ENCODE measurements at places on chromosomes 11 and 22.

DNA sequence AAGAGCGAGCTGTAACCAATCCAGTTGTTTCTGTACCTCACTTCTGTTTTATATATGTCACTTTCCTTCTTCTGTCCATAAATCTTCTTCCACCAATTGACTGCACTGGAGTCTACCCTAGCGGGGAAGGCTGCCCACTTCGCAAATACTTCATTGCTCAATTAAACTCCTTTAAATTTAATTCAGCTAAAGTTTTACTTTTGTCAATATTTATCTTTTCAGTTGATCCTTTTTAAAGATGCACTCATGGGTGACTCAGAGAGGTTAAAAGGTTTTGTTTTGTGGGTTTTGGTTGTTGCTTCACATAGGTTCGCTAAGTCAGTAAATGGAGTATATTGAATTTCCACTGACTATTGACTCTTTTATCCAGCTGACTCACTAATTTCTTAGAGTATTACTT is 597.2 kb downstream of the DLG2 start:
- H3K27me3 ChIP-seq: no peaks in the 10 kb centered on the region
- no peaks in the 10 kb centered on the region for H3K4me1 ChIP-seq
- no peaks in the 10 kb centered on the region for H3K36me3 ChIP-seq
- no peak for DNase-seq
- H3K4me3 ChIP-seq: no peak overlapping the region
- no peak overlapping the region for H3K27ac ChIP-seq

- peaks cover 12% of the 10 kb centered on the region for H3K4me1 ChIP-seq
- no peak overlapping the region for H3K27ac ChIP-seq
- H3K36me3 ChIP-seq: peaks cover 46% of the 10 kb centered on the region
- H3K4me3 ChIP-seq: no peak overlapping the region
These were observed 47.2 kb downstream of the USP28 start for GRCh38 chr11:113828191-113828590.

GRCh38 chr11:114147375-114148012 is 88.0 kb downstream of the ZBTB16 start:
- peaks cover 5% of the 10 kb centered on the region for H3K4me1 ChIP-seq
- H3K27ac ChIP-seq: no peak overlapping the region
- no peak overlapping the region for H3K4me3 ChIP-seq
- H3K36me3 ChIP-seq: no peaks in the 10 kb centered on the region
- no peak for DNase-seq

DNA sequence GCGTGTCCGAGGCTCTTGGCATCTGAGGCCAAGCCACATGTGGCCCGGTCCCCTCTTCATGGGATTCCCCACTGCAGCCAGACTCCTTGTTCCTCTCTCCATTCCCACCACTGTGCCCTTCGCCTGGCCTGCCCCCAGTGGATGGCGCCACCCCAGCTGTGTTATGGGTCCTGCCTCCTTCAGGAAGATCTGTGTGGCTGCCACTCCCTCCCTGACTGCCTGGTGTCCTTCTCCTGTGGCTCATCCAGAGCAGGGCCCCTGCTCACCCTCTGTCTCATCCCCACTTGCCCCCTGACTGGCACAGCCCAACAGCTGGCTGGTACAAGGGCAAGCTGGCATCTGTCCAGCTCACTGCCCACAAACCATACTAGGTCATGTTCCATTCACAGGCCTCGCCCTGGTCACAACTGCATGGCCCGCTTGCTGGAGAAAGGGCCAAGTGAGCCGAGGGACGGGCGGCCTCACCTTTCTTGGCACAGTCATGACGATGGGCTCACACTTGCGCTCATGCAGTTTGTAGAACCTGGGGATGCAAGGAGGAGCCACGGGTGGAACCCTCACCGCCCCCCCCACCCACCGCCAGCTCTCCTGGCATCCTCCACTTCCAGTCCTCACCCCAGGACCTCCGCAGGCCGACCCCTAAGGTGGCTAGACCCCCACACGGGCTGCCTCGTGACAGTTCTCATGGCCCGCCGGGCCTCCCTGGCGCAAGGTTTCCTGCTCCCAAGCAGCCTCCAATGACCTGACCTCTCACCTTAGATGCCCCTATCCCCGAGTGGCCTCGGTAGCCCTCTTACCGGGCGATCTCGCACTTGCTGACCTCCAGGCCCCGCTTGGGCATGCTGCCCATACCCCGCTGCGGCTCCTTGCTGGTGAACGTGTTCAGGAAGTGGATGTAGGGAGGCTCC is 2.1 kb upstream of the PTPRCAP start:
- H3K4me1 ChIP-seq: peaks cover 54% of the 10 kb centered on the region
- H3K27me3 ChIP-seq: no peaks in the 10 kb centered on the region
- peak overlapping the region; percentile 93 for H3K27ac ChIP-seq
- H3K36me3 ChIP-seq: peaks cover 23% of the 10 kb centered on the region
- peak; percentile 59 for DNase-seq

GRCh38 chr11:73384872-73385689 is 8.9 kb downstream of the RELT start:
- no peaks in the 10 kb centered on the region for H3K27me3 ChIP-seq
- H3K36me3 ChIP-seq: no peaks in the 10 kb centered on the region
- DNase-seq: peak; percentile 68
- H3K4me3 ChIP-seq: peak overlapping the region; percentile 10

GRCh38 chr11:119095066-119095880 is 6.4 kb downstream of the DPAGT1 start:
- H3K4me3 ChIP-seq: peak overlapping the region; percentile 93
- H3K27ac ChIP-seq: peak overlapping the region; percentile 94
- DNase-seq: peak; percentile 100
- peaks cover 52% of the 10 kb centered on the region for H3K4me1 ChIP-seq
- peaks cover 59% of the 10 kb centered on the region for H3K36me3 ChIP-seq

DNA sequence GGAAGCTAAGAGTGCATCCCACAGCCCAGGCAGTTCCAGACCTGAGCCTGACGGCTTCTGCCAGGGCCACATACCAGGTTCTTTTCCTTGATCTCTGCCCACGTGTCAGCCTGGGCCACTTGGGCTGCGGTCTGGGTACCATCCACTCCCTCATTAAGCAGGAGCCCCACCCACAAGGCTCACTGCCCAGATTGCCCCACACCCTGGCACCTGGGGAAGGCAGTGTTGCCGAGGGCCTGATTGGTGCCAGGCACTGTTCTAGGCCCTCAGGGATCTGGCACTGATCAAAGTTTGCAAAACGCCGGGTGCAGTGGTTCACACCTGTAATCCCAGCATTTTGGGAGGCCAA is 15.4 kb downstream of the GGA1 start:
- H3K4me1 ChIP-seq: peaks cover 42% of the 10 kb centered on the region
- no peak overlapping the region for H3K27ac ChIP-seq
- H3K4me3 ChIP-seq: no peak overlapping the region
- H3K36me3 ChIP-seq: peaks cover 7% of the 10 kb centered on the region

DNA sequence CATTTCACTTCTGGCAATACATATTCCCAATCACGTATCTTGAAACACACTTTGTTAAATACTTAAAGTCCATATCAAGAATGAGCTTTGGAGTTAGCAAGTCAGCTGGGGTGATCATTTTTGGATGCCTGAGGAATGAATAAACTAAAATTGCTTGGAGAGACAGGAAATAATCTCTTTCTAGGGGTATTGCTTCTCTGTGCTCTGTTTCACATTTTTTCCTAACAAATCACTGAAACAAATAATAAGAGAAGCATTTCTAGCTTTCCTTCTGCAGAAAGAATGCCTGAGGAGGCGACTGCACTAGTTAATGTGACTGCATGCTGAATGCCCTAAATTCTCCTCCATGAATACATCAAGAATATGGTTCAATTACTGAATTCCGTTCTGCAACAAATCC is 541.4 kb upstream of the CCDC90B start:
- no peak overlapping the region for H3K27ac ChIP-seq
- no peak for DNase-seq

- no peaks in the 10 kb centered on the region for H3K4me1 ChIP-seq
- H3K4me3 ChIP-seq: no peak overlapping the region
- no peak for DNase-seq
These were observed 3.6 kb upstream of the OR51L1 start for GRCh38 chr11:4991060-4991459.

- H3K27me3 ChIP-seq: no peaks in the 10 kb centered on the region
- peaks cover 61% of the 10 kb centered on the region for H3K4me1 ChIP-seq
- H3K4me3 ChIP-seq: peak overlapping the region; percentile 97
- peaks cover 39% of the 10 kb centered on the region for H3K36me3 ChIP-seq
These were observed 7.2 kb downstream of the RPL27A start for GRCh38 chr11:8689726-8690255.

DNA sequence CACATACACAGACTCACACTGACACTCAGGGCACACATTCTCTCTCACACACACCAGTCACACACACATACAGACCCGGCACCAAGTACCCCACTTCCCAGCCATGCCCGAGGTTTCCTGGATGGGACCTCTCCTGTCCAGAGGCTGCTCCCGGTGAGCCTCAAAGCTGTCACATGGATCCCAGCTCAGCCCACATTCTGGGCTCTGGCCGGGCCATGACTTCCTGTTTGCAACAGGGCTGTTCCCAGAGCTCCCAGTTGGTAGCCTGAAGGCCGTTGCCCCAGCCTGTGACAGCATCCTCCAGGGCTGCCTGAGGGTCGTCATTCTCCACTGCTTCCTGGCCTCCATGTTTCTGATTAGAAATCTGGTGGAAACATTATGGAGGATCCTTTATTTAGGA is 14.6 kb upstream of the CYP2D6 start:
- H3K27ac ChIP-seq: no peak overlapping the region
- H3K36me3 ChIP-seq: peaks cover 3% of the 10 kb centered on the region
- H3K4me1 ChIP-seq: no peaks in the 10 kb centered on the region
- H3K27me3 ChIP-seq: no peaks in the 10 kb centered on the region

DNA sequence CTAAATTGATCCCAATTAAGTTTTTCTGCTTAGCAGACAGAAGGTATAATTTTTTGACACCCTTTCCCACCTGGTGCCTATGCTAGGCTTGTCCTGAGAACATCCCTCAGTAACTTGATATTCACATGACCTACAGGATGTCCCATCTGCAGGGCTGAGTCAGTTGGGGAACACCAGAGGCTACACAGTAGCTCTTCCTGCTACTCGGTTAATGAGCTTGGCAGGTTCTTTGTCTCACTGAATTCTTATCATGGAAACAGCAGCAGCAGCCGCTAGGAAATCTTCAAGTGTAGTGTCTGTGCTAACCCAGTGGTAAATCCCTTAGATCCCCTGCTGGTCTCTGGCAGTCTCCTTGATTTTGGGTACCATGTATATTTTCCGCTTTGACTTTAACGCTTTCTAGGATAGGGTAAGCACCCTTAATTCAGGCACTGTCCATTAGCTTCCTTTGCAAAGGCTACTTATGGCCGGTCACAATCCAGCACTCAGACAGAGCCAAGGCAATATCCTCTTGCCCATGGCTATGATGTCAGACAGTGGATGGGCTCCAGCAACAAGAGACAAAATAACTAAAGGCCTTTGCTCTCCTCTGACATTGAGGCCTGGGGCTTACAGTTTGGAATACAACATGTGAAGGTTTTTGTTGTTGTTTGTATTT is 8.5 kb downstream of the MRPL16 start:
- H3K4me1 ChIP-seq: peaks cover 19% of the 10 kb centered on the region
- H3K27ac ChIP-seq: peak overlapping the region; percentile 53
- peaks cover 38% of the 10 kb centered on the region for H3K36me3 ChIP-seq
- H3K27me3 ChIP-seq: no peaks in the 10 kb centered on the region
- H3K4me3 ChIP-seq: no peak overlapping the region
- no peak for DNase-seq

DNA sequence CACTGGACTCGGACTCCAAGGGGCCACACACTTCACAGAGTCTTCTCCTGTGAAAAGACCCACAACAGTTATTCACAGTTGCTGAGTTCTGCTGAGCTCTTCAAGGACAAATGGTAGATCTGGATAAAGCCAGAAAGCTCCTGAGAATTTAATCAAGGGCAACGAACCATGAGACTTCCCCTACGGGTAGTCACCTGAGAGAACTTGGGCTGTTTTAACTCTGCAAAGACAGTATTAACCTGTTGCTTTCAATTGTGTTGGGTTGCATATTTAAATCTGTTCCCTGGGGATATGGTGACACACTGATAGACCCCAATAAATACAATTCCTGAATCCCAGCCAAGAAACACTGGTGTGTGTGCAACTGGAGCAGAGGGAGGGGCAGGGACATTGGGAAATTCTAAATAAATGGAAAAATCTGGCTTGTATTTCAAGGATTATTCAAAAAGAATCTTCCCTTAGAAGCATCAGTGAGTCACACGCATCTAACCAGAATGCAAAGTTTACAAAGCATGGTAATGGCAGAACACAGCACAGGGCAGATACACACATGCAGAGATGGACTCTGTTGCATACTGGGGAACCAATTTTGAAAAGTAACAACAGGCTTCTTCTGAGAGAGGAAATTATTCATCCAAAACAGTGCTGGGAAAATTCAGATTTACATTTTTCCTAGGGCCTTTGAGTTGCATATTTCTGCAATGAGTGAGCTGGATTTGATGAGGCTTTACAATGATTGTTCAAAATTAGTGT is 4.0 kb downstream of the KCNJ1 start:
- peaks cover 6% of the 10 kb centered on the region for H3K4me1 ChIP-seq
- H3K4me3 ChIP-seq: no peak overlapping the region
- no peaks in the 10 kb centered on the region for H3K36me3 ChIP-seq
- peaks cover 10% of the 10 kb centered on the region for H3K27me3 ChIP-seq
- no peak for DNase-seq

- no peak overlapping the region for H3K27ac ChIP-seq
- no peaks in the 10 kb centered on the region for H3K4me1 ChIP-seq
- no peaks in the 10 kb centered on the region for H3K36me3 ChIP-seq
- no peak overlapping the region for H3K4me3 ChIP-seq
- DNase-seq: no peak
These were observed 26.3 kb downstream of the NLRP14 start for GRCh38 chr11:7046474-7047175.

DNA sequence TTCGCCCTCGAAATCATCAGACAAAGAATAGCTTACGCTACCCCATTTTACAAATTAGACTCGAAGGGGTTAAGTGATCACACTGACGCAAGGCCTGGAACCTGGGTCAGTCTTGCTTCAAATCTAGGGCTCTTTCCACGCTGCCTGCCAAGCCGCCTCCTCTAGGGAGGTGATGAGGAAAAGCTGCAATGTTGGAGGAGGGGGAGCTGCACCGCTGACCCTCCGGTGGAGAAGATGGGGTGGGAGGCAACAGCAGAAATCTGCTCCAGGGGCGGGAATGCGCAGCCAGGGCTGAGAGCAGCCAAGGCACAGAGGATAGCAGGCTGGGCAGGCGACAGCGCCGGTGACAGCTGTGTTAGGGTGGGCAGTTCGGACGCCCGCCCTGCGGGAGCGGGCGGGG is 595 bp downstream of the SYVN1 start:
- peaks cover 5% of the 10 kb centered on the region for H3K36me3 ChIP-seq
- H3K4me1 ChIP-seq: peaks cover 34% of the 10 kb centered on the region
- DNase-seq: no peak
- no peaks in the 10 kb centered on the region for H3K27me3 ChIP-seq

Measured in activated CD8-positive, alpha-beta memory T cell treated with anti-CD3 and anti-CD28 coated beads, Interleukin-2, amount 10 ng/mL, durations not matched to agents 7 days and 5 days (primary cell).